ENCODE measurements at places on chromosomes 3 and 15. TPM values are rescaled to one million over a fixed set of nuclear protein-coding genes. Genes with fewer than 3 reads are reported as not detected.
A peak's percentile ranks its signal among the peaks of the same experiment; 100 is the strongest.

GRCh38 chr3:172217877-172218276 is 178.5 kb downstream of the FNDC3B start:
- DNase-seq = no peak

GRCh38 chr3:152243301-152243711 is 25.4 kb upstream of the MBNL1 start:
- no peak for DNase-seq

DNA sequence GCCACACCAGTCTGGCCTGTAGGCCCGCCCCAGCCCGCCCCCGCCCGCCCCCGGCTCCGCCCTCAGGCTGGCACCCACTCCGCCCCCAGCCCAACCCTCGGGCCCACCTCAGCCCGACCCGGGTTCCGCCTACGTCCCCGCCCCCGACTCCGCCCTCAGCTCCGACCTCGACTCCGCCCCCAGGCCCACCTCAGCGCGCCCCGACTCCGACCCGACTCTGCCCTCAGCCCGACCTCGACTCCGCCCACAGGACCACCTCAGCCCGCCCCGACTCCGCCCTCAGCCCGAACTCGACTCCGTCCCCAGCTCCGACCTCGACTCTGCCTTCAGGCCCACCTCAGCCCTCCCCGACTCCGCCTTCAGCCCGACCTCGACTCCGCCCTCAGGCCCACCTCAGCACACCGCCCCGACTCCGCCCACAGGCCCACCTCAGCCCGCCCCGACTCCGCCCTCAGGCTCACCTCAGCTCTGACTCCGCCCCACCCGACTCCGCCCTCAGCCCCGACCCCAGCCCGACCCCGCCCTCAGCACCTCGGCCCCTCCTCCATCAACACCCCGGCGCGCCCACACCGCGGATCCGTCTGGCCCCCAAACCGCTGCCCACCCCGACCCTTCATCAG is at the start of gene RAB43:
RAB43 (minus strand) TSS at position 13 of the 620 bp plus-strand sequence. CDS start 315 bp downstream, outside the sequence.
- peak; percentile 96 for DNase-seq

The GCSAM gene
- total RNA-seq = 39.2 TPM

DNA sequence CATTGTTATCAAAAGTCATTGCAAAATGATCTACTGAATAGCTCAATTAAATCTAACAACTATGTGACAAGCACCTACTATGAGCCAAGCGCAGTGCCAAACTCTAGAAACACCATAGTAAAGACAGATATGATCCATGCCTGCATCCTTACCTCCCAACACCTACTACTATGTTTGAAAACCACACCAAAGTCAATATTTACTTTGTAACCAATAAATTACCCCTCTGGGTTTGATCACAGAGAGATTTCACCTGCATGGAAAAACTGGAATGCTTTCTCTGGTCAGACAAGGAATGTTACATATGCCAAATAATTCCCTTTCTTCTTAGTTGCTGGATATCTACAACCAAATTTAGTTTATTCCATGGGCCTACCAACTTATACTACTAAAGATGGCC is 422.2 kb downstream of the FHIT start:
- no peak for DNase-seq

The PIF1 gene
- 60.0 TPM for total RNA-seq

The MESP1 gene
- total RNA-seq = not detected

- no peak for DNase-seq
Observed at GRCh38 chr3:118544458-118544857, 490.2 kb downstream of the IGSF11 start.
